ELR (cell line): ENCODE measurements at places on chromosomes 7 and 10.

- DNase-seq = no peak
Observed at GRCh38 chr7:151453326-151453791, 13.4 kb upstream of the CRYGN start.

- DNase-seq = no peak
Observed at GRCh38 chr7:132697003-132697402, 120.7 kb upstream of the PLXNA4 start.

GRCh38 chr10:24136070-24136469 is 72.9 kb upstream of the KIAA1217 start:
- no peak for DNase-seq

- DNase-seq = peak; percentile 38
Observed at GRCh38 chr10:73843261-73843660, 31.1 kb downstream of the CAMK2G start.

DNA sequence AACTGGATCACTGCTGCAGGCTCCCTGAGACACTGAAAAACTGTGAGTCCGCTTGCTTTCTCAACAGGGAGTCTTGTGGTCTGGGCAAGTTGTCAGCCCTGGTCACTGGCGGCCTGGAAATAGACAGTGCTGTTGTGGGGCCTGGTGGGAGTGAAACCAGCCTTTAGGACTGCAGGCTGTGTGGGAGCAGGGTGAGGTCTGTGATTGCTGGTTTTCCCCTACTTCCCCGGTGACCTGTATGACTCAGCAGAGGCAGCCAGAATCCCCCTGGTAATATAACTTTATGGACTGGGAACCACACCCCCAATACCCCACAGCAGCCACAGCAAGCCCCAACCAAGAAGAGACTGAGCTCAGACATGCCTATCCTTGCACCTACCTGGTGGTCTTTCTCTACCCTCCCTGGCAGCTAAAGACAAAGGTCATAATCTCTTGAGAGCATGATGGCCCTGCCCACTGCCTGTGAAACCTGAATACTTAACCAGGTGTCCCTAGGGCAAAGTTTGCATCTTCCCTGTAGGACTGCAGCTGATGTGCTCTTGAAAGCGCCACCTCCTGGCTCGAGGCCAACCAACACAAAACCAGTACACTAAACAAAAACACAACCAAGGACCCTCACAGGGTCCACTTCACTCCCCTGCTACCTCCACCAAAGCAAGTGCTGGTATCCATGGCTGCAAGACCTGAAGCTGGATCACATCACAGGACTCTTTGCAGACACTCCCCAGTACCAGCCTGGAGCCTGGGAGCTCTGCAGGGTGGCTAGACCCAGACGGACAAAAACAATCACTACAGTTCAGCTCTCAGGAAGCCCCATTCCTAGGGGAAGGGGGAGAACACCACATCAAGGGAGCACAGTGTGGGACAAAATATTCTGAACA is 7.2 kb upstream of the ADAM22 start:
- no peak for DNase-seq

- no peak for DNase-seq
Observed at GRCh38 chr10:22047812-22048211, 44.3 kb upstream of the DNAJC1 start.

GRCh38 chr7:726854-727103 is 280 bp downstream of the DNAAF5 start:
- no peak for DNase-seq

DNA sequence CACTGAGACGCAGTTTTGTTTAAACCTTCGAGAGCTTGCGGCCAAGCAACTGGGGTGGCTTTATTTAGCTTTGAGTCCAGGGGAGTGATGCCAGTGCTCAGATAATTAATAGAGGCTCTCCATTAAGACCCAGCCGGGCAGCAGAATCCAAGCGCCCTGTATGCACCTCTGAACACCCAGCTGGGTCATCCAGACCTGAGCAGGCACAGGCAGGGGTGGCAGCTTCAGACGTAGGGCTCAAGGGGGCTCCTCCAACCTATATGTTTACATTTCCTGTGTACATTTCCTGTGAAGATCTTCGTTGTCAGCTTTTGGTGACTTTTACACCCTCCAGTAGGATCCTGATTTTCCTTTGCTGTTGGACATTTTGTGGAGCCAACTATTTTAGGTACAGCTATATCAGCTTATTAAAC is 719.5 kb downstream of the LRMDA start:
- no peak for DNase-seq

DNA sequence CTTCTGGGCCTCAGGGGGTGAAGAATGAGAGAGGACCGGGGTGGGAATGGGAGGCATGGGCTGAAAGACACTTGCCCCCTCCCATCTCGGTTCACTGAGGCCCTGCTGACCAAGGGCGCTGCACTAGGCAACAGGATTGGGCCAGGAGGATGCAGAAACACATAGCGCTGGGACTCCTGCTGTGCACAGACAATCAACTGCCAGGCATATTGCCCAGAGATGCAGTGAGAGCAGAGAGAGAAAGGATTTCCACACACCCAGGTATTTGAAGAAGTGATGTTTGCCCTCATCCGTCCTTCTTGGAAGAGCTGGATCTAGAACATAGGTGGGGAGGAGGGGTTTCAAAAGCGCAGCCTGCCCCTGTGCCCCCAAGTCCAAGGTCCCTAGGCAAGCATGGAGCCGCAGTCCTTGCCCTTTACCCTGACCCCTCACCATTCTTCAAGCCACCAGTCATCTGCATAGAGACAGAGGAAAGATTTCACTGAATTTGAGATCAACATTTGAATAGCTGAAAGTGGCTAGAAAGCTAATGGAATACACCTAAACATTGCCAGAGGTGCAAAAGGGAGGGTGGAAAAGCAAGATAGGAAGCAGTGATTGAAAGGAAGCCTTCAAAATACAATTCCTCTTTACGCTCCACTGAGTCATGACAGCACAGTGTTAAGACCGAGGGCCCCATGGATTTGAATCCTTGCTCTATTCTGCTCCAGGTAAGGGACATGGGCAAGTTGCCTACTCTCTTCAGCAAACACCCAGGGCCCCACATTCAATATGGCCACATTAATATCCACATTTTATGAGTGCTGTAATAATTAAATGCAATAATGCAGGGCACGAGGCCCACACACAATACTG is 44.2 kb upstream of the TNS3 start:
- no peak for DNase-seq

DNA sequence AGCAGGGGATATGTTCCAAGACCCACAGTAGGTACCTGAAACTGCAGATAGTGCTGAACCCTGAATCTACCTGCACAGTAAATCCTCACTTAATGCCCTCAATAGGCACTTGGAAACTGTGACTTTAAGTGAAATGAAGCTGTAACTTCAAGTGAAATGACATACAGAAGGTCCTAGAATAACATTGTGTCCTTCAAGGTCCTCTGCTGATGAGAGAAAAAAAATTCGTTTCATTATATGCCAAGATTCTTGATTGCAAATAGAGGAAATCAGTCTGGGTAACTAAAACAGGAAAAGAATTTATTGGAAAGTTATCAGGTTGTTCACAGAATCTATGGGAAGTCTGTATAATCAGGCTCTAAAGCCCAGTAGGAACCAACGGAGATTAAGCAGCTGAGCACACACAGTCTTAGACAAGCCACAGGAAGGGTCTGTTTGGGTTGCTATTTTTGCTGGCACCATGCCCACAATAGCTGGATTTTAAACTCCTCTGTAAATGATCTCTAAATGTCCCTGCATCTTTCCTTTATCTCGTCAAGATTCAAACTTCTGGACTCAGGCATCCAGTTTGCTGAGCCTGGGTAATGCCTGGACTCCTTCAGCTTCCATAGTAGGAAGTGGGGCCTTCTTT is 57.5 kb downstream of the EXOC4 start:
- DNase-seq = no peak

GRCh38 chr10:45673074-45673648 is 589 bp upstream of the ZFAND4 start:
- DNase-seq = peak; percentile 5

- DNase-seq = peak; percentile 26
Observed at GRCh38 chr7:27962273-27962672, 218.3 kb downstream of the JAZF1 start.

GRCh38 chr10:127527891-127528290 is 21.2 kb upstream of the NPS start:
- DNase-seq = no peak

GRCh38 chr7:154350892-154351291 is 298.7 kb downstream of the DPP6 start:
- DNase-seq = no peak

GRCh38 chr10:14601872-14602725 is 172.6 kb downstream of the FAM107B start:
- peak; percentile 94 for DNase-seq

GRCh38 chr10:48465860-48466521 is 138.9 kb downstream of the ARHGAP22 start:
- DNase-seq = no peak

- DNase-seq = no peak
Observed at GRCh38 chr7:7203813-7204575, 21.6 kb downstream of the C1GALT1 start.

GRCh38 chr7:136045181-136045580 is 68.0 kb upstream of the MTPN start:
- no peak for DNase-seq

- no peak for DNase-seq
Observed at GRCh38 chr10:15305634-15306033, 65.5 kb downstream of the FAM171A1 start.

DNA sequence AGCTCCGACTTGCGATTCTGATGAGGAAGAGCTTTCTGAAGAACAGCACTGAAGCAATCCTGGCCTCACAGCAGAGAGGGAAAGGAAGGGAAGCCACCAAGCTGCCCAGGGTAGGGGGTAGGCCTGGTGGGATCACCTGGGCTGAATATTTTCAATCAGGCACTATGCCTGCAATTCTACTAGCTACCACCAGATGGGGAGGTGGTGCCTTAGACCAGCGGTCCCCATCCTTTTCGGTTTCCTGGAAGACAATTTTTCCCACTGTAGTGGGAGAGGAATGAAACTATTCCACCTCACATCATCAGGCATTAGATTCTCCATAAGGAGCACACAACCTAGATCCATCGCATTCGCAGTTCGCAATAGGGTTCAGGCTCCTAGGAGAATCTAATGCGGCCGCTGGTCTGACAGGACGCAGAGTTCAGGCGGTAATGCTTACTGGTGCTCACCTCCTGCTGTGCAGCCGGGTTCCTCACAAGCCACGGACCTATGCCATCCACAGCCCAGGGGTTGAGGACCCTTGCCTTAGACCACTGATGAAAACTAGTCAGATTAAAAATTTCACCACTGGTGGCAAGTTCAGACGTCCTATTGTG is 2.7 kb downstream of the LRRC20 start:
- DNase-seq = peak; percentile 19

GRCh38 chr7:99094401-99094800 is 49.5 kb downstream of the SMURF1 start:
- DNase-seq = no peak

- no peak for DNase-seq
Observed at GRCh38 chr7:20217193-20217948, at the start of gene MACC1. Gene MACC1, minus strand, starts transcription at chr7:20217384. Its CDS starts 55,522 bp downstream, at chr7:20161862.

GRCh38 chr7:2894118-2894940 is 50.2 kb upstream of the GNA12 start:
- DNase-seq = no peak

DNA sequence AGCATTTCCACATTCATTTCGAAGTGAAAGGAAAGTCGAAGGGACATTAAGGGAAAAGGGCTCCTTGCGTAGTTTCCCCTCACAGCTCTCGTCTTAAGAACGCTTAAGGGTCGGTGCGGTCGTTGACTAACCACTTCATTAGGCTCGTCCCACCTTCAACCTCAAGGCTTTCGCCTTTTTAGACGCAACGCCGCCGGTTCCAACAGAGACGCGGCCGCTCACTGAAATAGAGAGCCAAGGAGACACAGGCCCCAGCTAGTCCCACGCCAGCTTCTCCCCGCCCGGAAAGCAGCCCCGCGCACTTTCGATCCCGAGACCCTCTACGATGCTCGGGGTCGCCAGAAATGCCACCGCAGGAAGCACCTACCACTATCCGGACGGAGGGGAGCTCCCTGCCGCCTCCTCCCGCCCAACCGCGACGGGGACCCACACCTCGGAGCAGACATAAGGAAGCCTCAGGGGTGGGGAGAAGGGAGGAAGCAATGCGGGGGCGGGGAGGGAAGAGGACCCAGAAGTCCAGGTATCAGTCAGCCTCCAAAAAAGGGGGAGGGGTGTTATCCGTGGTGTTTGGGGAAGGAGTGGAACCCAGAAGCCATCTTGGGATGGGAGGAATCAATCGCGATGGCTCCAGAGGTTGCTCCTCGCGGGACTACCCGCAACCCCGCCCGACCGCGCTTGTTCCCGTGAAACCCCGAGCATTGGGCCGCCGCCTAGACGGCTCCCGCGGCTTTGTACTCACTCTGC is 559 bp downstream of the TRA2A start:
- DNase-seq = peak; percentile 77

DNA sequence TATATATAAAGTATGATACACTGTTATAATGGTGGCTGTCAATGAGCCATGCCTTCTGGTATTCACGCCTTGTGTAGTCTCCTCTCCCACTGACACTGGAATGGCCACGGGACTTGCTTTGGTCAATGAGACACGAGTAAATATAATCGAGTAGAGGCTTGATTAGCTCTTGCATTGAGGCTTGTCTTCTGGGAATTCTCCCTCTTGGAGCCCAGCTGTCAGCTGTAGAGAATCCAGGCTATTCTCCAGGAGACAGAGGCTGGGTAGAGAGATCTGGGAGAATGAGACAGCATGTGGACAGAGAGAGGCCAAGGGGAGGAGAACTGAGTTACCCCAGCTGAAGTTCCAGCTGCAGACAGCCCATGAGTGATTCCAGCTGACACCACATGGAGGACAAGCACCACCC is 25.2 kb upstream of the PLCE1 start:
- no peak for DNase-seq

DNA sequence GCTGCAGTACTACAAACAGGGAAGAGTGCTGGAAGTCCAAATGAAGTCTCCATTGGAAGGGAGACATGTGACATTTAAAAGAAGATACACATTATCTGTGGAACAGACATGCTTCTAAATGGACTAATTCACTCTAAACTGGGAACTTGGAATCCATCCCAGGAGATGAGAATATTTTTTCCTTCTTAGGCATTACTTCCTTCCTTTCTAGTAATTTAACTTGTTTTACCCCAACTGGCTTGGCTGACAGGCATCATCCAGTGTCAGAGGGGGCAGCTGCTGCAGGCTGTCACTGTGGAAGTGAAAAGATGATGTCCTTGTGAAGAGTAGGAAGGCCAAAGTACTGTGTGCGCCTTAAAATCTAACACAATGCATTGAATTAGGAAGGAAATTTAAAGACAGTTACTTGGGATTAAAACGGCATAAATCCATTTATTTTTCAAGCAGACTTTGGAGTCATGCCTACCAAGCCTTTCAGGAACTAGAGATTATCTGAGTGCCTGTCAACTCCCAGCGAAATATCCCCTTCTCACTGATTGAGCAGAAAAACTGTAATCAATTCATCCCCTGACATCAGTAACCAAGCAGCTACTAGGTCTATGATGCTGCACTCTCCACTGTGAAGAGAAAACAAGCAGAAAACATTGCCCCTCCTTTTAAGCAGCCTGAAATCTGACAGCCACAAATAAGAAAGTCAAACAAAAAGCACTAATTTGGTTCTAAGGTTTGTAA is 161.2 kb downstream of the DGKI start:
- DNase-seq = no peak

- peak; percentile 75 for DNase-seq
Observed at GRCh38 chr10:92740762-92741161, 51.0 kb downstream of the HHEX start.

- no peak for DNase-seq
Observed at GRCh38 chr7:80581486-80582260, 56.8 kb upstream of the CD36 start.
